Sigmoid colon (tissue), 7 donors: ENCODE measurements at places on chromosomes 5 and 9. TPM values are rescaled to one million over a fixed set of nuclear protein-coding genes. Genes with fewer than 3 reads are reported as not detected.

- DNase-seq = peak; percentile 43
- no peaks in the 10 kb centered on the region for H3K36me3 ChIP-seq
- H3K27ac ChIP-seq = no peak overlapping the region
- H3K4me3 ChIP-seq = no peak overlapping the region
- H3K27me3 ChIP-seq = no peaks in the 10 kb centered on the region
Observed at GRCh38 chr9:89794918-89795317, 190.1 kb downstream of the GADD45G start.

GRCh38 chr5:107388141-107388861 is 282.4 kb downstream of the EFNA5 start:
- no peak overlapping the region for H3K4me3 ChIP-seq
- H3K27me3 ChIP-seq = no peaks in the 10 kb centered on the region
- no peak for DNase-seq

DNA sequence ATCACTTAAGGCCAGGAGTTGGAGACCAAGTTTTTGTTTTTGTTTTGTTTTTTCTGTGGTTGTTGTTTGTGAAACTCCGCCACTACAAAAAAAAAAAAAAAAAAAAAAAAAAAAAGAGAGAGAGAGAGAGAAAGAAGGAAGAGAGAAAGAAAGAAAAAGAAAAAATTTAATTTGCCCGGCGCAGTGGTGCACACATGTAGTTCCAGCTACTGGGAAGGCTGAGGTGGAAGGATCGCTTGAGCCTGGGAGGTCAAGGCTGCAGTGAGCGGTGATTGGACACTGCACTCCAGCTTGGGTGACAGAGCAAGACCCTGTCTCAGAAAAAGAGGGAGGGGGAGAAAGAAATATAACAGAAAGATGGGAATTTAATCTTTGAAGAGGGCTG is 902 bp downstream of the THG1L start:
- H3K4me1 ChIP-seq = peaks cover 12% of the 10 kb centered on the region
- DNase-seq = no peak
- peak overlapping the region; percentile 80 for H3K4me3 ChIP-seq
- H3K36me3 ChIP-seq = peaks cover 46% of the 10 kb centered on the region
- H3K27me3 ChIP-seq = no peaks in the 10 kb centered on the region

The SELENOP gene
- 306 TPM for total RNA-seq

The PCDHGA10 gene
- 6.1 TPM for total RNA-seq
